ENCODE measurements at places on chromosomes 5 and 9.
A peak's percentile ranks its signal among the peaks of the same experiment; 100 is the strongest.

GRCh38 chr5:158534203-158534602, 565.5 kb downstream of the EBF1 start:
- no peak for DNase-seq

DNA sequence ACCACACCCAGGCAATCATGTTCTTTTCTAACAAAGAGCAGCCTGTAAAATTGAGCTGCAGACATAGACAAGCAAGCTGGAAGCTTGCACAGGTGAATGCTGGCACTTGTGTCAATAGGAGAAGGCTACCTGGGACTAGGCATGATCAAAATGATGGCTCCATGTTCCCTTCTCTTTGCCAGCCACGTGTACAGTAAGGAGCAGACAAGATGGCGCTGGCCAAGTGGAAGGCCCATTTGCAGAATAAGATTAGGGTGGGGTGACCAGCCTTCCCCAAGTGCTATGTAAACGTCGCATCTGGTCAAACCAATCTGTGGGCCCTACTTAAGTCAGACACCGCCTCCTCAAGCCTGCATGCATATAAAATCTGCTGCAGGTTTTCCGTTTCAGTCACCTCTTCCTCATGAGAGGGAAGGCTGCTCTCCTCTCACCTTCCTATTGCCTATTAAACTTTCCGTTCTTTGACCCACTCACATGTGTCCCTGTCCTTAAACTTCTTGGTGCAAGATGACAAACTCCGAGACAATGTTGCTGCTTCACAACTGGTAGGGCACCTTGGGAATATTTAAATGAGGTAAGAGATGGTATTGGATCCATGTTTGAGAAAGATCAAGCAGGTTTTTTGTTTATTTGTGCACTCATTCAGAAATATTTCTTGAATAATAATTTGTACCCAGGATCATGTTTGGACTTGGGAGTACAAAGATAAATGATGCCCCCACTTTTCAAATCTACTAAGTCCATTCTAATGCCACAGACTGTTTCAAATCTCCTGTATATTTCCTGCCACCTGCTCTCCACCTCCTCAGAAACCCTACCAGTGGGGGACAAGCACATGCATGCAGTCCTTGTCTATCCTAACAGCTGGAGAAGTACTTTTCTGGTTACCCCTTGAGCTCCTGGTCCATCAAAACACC, 30.7 kb upstream of the TGFBR1 start:
- DNase-seq: no peak

GRCh38 chr9:113301548-113301947, 1.6 kb downstream of the RNF183 start:
- DNase-seq: no peak

- DNase-seq: no peak
Observed at GRCh38 chr5:133941456-133942196, 26.8 kb downstream of the C5orf15 start.

- DNase-seq: no peak
Observed at GRCh38 chr9:121372239-121373010, 2.4 kb upstream of the STOM start.

DNA sequence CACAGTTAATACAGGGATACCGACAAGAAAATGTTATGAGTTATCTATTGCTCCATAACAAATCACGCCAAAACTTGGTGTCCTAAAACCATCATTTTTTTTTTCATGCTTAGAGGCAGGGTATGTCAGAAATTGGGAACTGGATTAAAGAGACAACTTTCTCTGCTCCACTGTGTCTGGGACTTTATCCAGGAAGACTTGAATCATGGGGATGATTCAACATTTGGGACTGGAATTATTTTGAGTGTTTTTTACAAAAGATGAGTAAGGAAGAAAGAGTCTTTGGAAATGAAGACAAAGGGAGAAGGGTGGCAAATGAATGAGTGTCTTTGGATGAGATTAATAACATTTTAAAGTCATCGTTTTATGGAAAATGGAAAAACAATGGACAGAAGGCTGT, 1883.7 kb upstream of the C9orf72 start:
- no peak for DNase-seq

GRCh38 chr5:115983519-115983918, 21.2 kb downstream of the LVRN start:
- no peak for DNase-seq

GRCh38 chr5:157197086-157197485, 16.4 kb downstream of the ITK start:
- DNase-seq: no peak

DNA sequence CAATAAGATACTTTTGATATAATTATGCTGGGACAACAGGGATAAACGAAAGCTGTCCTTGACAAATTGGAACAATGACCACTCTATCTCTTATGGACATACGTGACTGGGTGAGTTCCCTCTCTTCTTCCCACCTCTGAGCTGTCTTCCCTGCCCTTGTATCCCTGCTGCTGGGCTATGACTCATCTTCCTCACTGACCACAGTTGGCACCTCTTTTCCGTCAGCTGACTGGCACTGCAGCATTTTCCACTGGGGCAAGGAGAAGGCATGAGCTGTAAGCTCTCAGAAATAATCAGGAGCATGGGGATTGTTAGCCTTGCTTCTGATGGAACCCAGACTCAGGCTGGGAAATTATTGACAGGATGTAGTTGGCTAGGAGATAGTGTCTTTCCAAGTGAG, 48.7 kb downstream of the PCSK1 start:
- DNase-seq: peak; percentile 1

GRCh38 chr5:136082390-136083193, 50.1 kb upstream of the SMAD5 start:
- DNase-seq: no peak

DNA sequence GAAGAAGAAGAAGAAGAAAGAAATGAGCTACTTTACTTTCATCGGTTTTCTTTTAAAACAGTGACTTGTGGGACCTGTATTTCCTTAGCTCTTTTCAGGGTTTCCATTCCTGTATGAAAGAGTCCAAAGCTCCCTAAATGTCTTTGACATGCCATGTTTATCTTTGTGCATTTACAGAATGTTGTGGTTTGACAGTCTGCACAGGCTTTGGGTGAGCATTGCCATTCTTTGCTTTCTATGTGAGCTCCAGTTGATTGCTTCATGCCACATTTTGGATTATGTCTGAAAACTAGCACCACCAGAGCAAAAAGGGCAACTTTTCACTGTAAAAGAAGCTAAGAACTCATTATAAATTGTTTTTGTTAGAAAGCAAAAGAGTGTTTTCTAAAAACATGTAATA, 733.4 kb downstream of the TLE4 start:
- no peak for DNase-seq

DNA sequence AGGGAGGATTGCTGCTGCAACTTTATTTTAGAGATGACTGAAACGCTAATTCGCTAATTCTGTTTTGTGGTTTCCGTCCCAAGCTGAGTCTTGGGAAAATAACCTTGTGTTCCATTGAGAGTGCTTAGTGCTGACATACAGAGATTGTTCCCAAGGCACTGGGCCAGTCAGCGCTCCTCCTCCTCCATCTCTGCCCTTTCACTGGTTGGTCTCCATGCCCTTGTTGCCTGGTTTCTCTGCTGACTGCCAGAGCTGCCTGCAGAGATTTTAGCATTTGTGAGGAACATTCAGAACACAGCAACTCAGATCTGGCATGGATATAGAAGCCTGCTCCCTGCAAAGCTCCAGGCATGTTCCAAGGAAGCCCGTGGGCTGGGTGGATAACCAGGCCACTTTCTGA, 126.0 kb upstream of the IRX2 start:
- no peak for DNase-seq

DNA sequence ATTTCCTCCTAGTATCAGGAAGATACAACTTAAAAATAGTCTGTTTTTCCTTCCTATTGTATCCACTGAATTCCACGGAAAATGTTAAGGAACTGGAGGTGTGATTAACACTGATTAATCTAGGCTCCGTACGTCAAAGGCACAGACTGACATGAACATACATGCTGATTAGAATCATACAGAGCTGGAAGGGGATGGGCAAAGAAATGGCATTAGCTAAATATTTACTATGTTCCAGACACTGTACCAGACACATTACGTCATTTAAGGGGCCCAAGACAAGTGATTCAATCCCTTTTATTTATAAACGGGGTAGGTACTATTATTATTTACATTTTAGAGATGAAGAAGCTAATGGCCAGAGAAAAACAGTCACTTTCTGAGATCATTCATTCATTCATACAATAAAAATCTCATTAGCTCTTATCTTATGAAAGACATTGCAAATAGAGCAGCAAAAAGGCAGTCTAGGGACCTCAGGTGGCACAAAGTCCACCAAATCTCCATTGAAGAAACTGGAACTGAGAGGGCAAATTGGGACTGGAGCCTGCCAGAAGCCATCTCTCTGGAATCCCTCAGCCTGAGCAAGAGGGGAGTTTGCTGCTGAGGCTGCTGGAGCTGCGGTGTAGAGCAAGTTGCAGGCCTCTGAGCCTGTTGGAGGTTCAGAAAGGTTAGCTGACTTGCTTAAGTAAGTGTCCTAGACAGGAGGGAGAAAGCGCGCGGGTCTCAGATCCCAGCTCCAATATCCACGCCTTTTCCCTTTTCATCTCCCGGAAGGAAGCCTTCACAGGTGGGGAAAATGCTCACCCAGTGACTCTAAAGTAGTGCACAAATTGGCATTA, 1.6 kb upstream of the TGFBR1 start:
- no peak for DNase-seq

DNA sequence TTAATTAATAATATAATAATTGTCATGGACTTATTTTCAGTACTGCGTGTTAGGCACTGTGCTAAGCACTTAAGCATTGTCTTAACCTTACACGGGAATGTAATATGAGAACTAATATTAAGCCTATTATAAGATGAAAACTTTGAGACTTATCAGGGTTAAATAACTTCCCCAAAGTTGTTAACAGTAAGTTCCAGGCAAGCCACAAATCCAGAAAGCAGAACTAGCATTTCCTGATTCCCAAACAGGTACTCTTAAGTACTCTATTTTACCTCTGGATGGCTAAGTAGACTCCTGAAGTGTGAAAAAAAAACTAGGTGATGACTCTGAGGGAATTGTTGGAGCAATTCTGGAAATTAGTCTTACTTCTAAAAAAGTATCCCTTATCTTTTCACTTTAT, 23.8 kb downstream of the GABRG2 start:
- no peak for DNase-seq

DNA sequence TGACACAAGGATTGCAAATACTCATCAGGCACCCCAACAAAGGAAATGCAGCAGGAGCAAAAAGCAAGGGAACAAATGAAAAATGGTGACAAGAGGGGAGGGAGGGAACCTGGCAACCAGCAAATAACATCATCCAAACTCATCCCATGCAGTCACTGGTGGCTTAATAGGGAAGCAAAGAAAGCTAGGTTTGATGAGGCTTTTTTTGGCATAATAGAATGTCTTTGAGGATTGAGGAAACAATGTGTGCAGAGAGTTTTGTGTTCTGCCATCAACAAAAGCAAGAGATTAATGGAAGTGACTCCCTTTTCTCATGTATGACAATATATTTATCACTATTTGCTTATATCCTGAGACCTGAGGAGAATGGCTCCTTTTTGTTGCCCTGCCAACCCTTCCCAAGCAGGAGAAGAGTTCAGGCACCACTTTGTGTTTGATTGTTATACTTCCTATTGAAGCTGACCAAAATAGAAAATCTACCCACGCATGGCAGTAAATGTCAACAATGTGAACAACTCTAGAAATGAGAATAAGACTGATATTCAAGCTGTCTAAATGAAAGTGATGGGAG, 375.7 kb downstream of the CAAP1 start:
- no peak for DNase-seq

DNA sequence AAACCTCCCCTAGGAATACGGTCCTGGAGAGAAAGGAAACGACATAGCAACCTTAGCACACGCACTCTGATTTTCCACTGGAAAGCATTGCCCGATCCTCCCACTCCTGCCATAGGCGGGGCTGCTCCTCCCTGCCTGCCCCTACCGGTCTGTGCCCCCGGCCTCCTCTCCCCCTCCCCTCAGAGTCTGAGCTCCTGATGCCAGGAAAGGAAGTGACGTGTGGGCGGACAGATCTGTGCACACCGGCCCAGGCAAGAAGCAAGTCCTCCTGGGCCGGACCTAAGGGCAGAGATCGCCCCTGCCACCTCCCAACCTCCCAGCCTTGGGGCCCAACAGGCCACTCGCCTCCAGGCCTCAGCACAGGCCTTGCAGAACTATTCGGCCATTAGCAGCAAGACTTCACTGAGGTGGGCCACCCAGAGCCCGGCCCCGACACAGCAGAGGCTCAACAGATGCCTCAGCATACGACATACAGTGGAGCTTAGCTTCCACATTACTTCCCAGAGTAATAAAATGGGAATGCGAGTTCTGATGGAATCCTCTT, 7.2 kb downstream of the NINJ1 start:
- DNase-seq: no peak

GRCh38 chr5:175444060-175444904, at the start of gene DRD1:
Gene DRD1, minus strand, starts transcription at chr5:175444182. Its CDS starts 1,083 bp downstream, at chr5:175443099.
- DNase-seq: peak; percentile 18

DNA sequence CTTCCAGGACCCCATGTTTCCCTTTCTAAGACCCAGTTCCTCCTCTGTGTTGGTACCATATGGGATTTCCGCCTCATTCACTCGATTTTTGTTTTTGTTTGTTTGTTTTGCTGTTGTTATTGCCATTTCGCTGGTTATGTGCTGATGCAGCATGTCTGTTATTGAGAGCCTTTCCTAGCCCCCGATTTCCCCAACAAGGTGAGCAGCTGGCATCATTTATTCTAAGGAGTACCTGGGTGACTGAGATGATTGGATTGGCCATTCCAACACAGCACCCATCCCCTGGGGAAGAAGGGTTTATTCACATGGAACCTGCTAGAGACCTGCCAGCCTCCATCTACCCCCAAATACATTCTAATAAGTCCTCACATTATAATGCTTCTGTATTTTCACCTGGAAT, 2.7 kb downstream of the GLRA1 start:
- DNase-seq: no peak

- no peak for DNase-seq
Observed at GRCh38 chr9:17723656-17724055, 144.8 kb downstream of the SH3GL2 start.

GRCh38 chr5:154331924-154332323, 113.9 kb upstream of the SAP30L start:
- no peak for DNase-seq

DNA sequence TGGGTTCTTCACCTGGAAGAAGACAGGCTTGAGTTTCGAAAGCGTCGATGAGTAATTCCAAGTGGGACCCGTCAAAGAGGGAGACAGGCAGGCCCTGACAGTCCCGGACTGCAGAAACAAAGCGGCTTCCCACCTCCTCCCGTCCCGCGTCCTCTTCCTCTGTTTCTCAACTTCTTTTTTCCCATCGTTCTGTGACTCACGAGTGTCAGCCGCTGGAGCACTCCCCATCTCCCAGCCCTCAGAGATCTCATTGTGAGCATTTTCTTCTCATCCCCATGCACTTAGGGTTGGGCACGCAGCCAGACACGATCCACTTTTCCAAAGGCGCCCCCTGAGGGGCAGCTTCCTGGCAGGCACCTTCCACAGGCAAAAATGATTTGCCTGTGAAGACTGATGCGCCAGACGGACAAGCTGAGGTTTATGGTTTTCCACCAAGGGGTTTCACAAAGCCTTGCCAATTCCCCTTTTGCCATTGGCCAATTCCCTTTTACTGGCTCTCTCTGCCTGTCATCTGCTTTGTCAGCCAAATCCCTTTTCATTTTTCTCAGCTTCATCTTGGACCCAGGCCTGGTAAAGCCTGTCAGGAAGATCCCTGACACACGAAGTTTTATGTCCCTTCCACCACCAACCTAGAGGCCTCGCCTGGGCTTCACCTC, 86.5 kb upstream of the ANKRD55 start:
- no peak for DNase-seq

- no peak for DNase-seq
Observed at GRCh38 chr5:81044868-81045267, 84.7 kb downstream of the RASGRF2 start.
